ENCODE measurements at places on chromosomes 12 and 14.

DNA sequence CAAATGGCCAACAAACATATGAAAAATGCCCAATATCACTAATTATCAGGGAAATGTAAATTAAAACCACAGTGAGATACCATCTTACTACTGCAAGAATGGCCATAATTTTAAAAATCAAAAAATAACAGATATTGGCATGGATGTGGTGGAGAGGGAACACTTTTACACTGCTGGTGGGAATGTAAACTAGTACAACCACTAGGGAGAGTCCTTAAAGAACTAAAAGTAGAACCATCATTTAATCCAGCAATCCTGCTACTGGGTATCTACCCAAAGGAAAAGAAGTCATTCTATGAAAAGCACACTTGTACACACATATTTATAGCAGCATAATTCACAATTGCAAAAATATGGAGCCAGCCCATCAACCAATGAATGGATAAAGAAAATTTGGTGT is 459.7 kb downstream of the GXYLT1 start:
- no peak for DNase-seq

GRCh38 chr12:30823156-30823699 is 68.5 kb upstream of the CAPRIN2 start:
- no peak for DNase-seq

GRCh38 chr14:101548710-101549109 is 12.6 kb upstream of the DIO3 start:
- no peak for DNase-seq

DNA sequence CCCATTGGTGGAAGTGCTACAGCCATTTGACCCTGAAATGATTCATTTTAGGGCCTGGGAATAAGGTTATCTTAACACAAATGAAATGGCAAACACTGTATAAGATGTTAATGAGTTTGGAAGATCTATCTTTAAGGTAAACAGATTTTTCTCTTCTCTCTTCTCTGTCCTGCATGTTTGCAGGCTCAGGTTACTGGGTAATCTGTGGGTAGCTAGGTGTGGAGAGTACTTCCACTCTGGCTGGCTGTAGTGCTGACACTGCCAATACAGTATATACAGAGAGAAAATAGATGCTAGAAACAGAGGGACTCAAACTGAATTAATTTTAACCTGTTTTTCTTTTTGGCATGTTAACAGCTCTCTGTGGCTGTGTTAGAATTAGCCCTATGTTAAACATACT is 84.6 kb downstream of the SLC38A6 start:
- no peak for DNase-seq

GRCh38 chr12:57487055-57487596 is 742 bp upstream of the MARS1 start:
- DNase-seq: no peak

- DNase-seq: no peak
These were observed 1.1 kb upstream of the SENP1 start for GRCh38 chr12:48106681-48107613.

- DNase-seq: no peak
These were observed 904 bp upstream of the MAP4K5 start for GRCh38 chr14:50533241-50533705.

- DNase-seq: peak; percentile 49
These were observed 232.1 kb downstream of the CACNA1C start for GRCh38 chr12:2284857-2285256.

DNA sequence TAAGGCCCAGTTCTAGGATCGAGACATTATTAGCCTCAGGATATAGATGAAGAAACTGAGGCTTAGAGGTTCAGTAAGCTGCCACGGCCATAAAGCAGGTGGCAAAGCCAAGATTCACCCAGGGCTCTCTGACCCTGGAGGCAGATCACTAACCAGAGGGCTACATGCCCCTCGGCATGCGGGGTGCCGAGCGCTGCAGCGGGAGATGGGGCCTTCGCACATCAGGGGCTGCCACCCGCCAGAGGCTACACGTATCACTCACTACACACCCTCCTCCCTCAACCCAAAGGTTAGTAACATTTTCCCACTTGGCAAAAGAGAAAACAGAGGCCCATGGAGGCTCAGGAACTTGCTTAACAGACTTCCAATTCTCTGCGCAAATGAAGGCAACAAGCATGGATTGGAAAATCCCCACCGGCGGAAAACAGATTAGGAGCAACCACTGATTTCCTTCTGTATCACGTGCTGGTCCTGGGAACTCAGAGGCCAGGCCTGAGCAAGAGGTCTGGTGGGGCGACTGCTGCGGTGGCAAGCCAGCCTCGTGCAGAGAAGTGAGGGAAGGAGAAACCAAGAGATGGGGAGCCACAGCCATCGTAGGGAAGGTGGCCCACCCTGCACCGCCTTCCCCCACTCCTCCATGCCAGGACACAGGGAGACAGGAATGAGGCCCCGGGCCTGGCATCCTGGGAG is 6.0 kb downstream of the CCDC85C start:
- no peak for DNase-seq

DNA sequence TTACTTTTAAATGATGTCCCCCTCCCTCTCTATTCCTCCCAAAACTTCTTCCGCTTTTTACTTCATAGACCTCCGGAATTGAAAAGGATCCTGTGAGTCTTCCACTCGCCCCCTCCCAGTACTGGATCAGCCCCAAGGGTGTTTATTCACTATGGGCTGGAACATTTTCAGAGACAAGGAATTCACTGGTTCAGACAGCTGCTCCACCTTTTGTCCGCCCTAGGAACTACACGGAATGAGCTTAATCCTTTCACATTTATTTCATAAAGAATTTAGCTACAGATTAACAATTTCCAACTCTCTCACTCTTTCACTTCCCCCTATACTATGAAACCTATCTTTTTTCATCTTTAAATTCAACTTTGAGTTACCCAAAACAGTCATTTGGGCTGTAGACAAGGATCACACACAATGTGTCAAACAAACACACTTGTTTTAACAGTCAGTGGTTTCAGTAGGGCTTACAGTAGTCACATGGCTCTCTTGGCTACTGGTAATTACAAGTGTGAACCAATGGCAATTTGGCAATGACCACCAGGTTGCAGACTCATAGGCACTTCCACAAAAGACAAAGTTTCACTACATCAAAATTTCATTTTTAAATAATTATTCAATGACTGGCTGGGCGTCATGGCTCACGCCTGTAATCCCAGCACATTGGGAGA is 20.6 kb downstream of the CNIH1 start:
- DNase-seq: peak; percentile 55

- no peak for DNase-seq
These were observed 209.4 kb downstream of the KTN1 start for GRCh38 chr14:55789406-55789805.

GRCh38 chr12:67918441-67918840 is 70.8 kb upstream of the IFNG-AS1 start:
- DNase-seq: no peak

GRCh38 chr12:68487721-68488309 is 122.9 kb upstream of the RAP1B start:
- no peak for DNase-seq

DNA sequence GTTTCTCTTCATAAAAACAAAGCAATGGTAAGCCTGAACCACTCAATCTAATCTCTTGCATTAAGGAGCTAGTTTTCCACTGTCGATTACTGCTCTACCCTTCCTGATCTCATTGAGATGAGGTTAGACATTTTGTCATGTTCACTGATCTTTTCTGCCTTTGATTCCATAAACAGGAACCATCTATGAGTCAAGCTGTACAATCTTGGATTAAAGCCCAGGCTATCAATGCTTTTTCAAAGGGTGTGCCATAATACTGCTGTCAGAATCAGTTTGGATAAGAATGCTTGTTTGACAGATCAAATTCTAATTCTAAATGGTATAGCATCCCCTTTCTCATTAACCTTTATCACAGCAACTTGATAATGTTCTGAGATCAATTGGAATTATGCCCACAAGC is 16.1 kb downstream of the GRIP1 start:
- peak; percentile 47 for DNase-seq

GRCh38 chr12:34526946-34527345 is 504.6 kb downstream of the ALG10 start:
- peak; percentile 0 for DNase-seq

- peak; percentile 49 for DNase-seq
These were observed 75.0 kb downstream of the TGFB3 start for GRCh38 chr14:75906680-75907280.

DNA sequence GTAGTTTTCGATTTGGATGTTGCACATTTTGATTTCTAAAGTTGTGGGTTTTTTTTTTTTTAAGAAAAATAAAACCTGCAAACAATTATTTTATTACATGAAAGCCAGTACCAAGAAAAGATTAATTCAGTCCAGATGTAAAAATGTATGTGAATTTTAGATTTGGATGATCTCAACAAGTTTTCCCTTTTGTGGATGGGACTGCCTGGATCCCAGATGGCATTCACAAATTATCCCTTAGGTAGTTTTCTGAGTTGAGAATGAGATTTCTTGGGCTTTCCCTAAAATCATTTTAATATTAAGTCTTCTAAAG is 2.8 kb downstream of the FRMD6 start:
- no peak for DNase-seq

- DNase-seq: peak; percentile 48
These were observed 74.7 kb downstream of the PRORP start for GRCh38 chr14:35197015-35197414.

GRCh38 chr12:48296586-48297282 is 54.0 kb downstream of the ZNF641 start:
- peak; percentile 44 for DNase-seq

DNA sequence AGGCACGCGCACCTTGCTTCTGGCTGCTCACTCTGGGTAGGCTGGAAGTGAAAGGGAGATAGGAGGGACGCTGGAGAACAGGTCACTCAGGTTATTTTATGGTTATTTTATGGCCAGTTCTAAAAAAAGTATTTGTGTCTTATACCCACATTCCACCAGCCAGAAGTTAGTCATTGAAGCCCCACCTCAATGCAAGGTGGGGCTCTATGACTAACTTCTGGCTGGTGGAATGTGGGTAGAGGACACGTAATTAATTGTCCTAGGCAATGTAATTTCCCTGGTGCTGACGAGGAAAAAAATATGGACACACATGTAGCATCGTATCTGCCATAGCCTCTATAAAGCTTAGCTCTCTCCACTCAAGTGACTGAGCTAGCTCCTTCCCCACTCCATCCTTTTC is 104.9 kb downstream of the PDZRN4 start:
- DNase-seq: peak; percentile 75

GRCh38 chr14:99574099-99574880 is 29.7 kb downstream of the CCDC85C start:
- peak; percentile 58 for DNase-seq

DNA sequence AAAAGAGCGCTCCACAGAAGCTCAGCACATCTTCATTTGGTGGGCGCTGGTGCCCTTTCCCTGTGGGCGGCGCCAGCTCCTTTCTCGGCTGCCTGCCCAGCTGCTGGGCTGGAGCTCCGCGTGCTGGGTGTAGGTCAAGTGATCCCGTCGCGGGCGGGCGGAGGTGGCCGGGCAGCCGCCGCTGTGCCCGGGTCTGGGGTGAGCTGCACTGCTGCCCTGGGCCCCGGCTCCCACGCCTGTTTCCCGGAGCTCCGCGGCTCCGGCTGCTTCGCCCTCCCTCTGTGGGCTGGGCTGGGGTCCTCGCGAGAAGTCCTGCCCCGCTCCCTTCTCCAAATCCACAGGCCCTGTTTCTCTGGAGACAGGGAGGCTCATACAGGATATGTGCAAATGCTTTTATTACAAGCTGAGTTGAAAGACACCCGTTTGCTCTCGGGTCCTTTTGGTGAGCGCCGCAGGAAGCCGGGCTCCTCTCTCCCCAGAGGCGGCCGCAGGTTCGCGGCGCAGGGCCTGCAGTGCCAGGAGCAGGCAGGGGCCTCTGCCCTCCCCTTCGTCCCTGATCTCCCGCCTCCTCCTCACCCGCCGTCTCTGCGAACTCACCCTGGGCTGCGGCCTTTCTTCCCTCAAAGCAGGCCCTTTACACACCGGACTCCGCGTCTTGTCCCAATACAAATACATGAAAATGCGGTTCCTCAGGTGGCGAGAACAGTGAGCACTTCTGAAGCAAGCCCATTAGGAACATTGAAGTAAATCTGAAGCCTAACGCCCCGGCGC is 67.8 kb upstream of the CAPRIN2 start:
- DNase-seq: peak; percentile 24

DNA sequence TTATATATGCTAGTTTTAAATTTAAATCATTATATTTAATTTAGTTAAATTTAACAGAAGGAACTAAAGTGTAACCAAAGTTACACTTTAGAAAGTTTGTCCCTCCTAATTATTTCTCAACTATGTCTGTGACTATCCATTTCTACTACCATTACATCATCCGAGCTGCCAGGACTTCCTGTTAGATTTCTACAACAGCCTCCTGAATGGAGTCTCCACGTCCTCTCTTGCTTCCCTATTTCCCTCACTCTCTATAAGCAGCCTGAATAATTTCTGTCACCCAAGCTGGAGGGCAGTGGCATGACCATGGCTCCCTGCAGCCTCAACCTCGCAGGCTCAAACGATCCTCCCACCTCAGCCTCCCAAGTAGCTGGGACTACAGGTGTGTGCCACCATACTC is 84.1 kb downstream of the TTC7B start:
- no peak for DNase-seq

GRCh38 chr14:22577334-22577908 is 11.6 kb downstream of the DAD1 start:
- DNase-seq: no peak

DNA sequence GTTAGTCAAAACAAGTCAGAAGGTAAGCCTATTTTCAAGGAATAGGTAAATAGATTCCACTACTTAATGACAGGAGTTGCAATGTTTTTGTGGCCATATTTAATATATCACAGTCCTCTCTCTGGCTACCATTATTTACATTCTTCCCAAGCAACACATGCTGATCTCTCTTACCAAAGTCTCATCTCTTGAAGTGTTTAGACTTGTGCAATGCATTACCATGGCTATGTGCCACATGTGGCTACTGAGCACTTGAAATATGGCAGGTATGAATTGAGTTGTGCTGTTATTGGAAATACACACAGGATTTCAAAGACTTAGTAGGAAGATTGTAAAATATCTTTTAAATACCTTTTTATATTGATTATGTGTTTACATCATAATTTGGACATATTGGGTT is 262.4 kb upstream of the PDE3A start:
- no peak for DNase-seq

DNA sequence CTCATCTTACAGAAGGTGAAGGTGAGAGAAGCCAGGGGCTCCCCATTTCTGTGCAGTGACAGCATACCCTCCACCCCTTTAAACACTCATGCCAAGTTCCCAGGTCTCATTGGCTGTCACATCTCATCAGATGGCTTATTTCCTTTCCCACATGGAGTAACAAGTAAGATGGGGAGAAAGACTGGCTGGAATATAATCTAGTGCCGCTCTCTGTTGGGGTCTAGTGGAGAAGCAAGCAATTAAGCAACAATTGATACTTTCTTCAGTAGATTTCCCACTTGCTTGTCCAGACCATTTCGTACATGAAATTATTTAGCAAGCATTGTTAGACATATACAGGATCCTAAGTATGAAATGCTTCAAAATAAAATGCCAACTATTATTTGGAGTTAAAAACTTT is 92.2 kb downstream of the SLC5A8 start:
- no peak for DNase-seq

- no peak for DNase-seq
These were observed 66.2 kb upstream of the PTGR2 start for GRCh38 chr14:73785336-73785833.

- DNase-seq: no peak
These were observed 49.5 kb downstream of the SUPT16H start for GRCh38 chr14:21334202-21334906.

GRCh38 chr14:71645656-71646055 is 286.6 kb upstream of the RGS6 start:
- DNase-seq: no peak

All from RWPE1 (cell line).